Epithelial cell of esophagus (primary cell): ENCODE measurements at places on chromosomes 11 and 22.

DNA sequence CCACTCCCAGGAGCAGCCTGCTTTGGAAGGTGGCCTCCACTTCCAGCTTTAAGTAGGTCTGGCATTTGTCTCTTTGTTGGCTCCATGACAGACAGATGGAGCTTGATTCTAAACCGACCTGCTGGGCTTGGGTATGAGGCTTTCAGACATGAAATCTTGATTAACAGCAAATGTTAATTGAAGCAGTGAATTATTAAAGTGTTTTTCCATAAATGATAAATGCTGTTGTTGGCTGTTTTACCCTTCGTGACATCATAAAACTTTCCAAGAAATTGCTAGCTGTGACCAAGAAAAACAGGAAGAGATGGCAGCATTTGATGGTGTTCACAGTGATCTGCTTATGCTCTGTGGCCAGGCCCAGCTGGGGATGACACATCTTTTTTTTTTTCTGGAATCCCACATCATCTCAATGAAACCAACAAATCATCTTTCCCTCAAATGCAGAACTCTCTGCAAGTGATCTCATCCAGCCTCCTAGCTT lies 66.1 kb downstream of the RBMXL2 start:
- DNase-seq = no peak

DNA sequence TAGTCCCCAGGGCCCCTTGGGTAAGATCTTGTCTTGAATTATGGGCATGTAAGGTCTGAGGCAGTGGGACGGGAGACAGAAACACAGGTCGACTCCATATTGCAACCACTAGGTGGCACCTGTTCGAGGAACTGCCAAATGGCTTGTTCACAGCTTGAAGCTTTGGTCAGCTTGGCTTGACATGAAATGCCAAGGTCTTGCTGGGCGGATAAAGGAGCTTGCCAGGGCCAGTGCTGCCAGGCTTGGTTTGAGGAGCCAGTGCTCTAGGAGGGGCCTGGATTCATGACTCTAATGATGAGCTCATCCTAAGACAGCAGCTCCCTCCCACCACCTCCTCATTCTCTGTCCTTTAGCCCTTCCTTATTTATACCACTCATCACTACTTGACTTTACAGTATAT lies 11.9 kb upstream of the NRIP3 start:
- DNase-seq = peak; percentile 82

DNA sequence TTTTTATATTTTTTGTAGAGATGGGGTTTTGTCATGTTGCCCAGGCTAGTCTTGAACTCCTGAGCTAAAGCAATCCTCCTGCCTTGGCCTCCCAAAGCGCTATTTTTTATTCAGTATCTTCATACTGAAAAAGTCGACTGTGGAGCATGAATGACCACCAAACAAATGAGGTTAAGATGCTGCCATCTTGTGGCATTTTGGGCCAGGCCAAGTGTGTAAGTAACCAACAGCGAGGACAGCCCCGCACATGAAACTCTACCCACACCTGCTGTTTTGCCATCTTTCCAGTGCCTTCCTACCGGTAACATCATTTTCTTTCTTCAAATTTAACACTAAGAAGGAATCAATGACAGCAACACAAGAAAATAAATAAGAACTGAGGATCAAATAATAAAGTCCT lies 32.2 kb upstream of the AQP11 start:
- DNase-seq = peak; percentile 10

DNA sequence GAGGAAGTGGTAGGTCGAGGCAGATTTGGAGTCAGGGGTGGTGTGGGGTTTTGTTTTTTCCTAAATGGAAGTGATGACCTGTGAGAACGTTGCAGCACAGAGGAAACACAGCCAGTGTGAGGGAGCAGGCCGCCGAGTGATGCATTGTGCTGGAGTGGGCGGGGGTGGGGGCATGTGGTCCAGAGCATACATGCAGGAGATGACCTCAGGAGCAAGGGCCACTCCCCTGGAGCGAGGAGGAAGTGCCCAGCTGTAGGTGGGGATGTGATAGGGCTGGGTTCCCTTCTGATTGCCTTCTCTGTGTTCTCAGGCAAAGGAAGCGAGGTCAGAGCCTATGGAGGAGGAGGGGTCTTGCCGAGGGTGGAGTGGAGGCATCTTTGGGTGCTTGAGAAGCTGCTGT lies 81.4 kb downstream of the PPP6R3 start:
- no peak for DNase-seq

- DNase-seq = peak; percentile 25
These were observed 907 bp downstream of the SLC15A3 start for GRCh38 chr11:60950933-60951605.

DNA sequence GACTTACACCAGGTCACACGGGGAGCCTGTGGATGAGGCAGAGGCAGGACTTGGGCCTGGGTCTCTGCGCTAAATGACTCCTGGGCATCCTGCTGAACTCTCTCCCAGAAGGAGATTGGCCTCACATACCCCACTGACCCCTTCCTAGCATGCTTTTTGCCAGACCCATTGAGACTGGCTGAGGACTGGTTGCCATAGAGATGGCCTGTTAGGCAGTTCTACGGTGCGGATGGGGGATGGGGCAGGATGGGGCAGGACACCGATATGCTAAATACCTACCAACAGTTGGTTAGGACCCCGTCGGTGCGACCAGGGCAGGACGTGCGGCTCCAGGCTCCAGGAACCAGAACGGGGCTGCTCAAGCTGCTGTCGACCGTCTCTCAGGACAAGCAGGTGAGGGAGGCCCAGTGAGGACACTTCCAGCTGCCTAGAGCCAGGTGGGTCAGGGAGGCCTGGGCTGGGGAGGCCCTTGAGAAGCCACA lies at the start of gene TSGA10IP:
TSS of gene TSGA10IP (plus strand) at position 51 of the 482 bp plus-strand sequence. CDS start at position 247, 196 bp downstream.
- DNase-seq = no peak

GRCh38 chr11:2137202-2138067 lies 1.8 kb downstream of the IGF2 start:
- peak; percentile 27 for DNase-seq

DNA sequence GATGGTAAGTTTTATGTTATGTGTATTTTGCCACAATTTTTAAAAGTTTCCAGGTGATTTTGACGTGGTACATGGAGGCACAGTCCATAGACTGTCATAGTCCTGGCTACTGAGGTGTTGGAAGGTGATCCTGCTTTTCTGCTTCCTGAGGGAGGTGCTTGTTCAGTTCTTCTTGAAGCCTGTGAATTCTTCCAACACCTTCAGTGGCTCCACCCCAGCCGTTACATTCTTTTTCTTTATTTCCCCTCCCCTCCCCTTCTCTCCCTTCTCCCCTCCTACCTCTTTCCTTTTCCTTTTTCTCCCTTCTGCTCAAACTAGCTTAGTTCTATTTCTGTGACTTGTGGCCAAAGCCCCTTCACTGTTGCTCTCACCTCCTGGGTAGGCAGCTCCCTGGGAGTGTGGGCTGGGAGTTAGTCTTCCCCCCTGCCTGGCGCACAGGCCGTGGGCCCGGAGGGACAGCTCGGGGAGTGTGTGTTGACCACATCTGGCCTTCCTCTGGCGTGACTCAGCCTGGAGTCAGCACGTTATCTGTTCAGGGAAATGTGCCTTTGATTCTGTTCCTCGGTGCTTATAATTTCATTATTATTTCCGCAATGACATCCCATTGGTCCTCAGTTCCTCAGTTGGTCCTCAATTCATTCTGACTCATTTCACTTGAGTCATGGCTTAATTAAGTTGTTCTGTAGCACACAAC lies 566.2 kb downstream of the TBC1D22A start:
- peak; percentile 9 for DNase-seq

DNA sequence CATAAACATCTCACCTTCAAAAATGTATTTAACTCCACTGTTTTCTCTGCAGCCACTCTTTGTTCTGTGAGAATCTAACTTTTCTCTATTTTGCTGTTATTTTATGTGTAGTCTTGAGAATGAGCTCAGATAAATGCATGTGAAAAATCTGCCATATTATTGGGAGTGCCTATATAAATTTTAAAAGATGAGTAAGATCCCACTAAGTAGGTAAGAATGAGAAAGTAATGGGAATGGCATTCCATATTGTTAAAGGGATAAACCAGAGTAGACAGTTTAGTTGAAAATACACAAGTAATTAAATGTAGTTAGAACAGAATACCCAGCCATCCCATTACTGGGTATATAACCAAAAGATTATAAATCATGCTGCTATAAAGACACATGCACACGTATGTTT lies 817.2 kb downstream of the FAM181B start:
- DNase-seq = peak; percentile 5
